ENCODE measurements at places on chromosomes 6 and 20.

GRCh38 chr6:39425346-39426072 lies 103.0 kb upstream of the KCNK16 start:
- no peak for DNase-seq

DNA sequence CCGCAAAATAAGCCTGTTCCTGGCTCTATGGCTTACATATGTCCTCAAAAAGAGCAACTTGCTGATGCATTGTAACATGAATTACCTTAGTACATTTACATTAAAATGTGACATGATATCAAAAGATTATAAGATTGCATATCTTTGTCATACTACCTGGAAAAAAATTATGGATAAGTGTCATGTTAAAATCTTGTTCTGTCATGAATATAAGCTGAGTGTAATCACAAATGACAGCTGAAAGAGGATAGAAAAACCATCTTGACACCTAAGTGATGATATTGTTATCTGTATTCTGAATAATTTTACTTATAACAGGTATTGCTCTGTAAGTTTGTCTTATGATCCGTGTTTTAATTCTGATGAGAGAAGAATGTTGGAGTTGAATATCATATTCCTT lies 503.0 kb upstream of the RNF217 start:
- DNase-seq = no peak

DNA sequence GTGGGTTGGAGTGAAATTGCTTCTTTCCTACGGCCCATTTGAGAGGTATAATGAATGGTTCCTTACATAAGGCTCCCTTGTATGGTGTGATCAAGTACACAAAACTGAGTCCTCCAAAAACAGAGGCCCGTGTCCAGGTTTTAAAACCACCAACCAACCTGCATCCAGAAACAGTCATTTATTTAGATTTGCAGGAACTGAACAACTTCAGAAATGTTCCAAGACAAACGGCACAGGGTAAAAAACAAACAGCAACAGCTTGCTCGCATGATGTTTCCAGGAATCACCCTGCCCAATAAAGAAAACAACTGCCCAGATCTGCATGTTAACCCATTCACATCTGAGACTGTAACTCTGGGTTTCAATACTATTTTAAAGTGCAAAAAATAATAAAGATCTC lies 40.2 kb upstream of the TRAM2 start:
- no peak for DNase-seq

DNA sequence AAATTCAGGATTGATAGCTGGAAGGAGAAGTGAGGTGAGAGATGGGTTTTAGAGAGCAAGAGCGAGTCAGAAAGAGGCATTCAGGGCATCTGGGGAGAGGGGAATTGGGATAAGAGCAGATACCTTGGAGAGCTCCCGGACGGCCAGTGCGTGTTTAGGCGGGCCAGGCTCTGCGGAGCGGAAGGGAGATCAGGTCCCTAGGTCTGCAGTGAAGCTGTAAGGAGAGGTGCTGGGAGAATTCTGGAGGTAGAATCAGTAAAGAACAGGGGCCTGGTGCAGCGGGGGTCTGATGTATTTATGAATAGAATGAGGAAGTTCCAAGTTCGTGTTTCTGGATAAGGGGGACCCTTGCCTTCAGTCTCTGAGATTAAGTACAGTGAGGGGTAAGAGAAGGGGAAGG lies 47.4 kb upstream of the FAM83D start:
- peak; percentile 20 for DNase-seq

- DNase-seq = no peak
These were observed 449.7 kb downstream of the CDC5L start for GRCh38 chr6:44837255-44837654.

GRCh38 chr20:3712279-3712873 lies at the start of gene SIGLEC1:
Gene SIGLEC1 (minus strand): TSS chr20:3712600. CDS start chr20:3707128, 5,472 bp downstream.
- DNase-seq = no peak

DNA sequence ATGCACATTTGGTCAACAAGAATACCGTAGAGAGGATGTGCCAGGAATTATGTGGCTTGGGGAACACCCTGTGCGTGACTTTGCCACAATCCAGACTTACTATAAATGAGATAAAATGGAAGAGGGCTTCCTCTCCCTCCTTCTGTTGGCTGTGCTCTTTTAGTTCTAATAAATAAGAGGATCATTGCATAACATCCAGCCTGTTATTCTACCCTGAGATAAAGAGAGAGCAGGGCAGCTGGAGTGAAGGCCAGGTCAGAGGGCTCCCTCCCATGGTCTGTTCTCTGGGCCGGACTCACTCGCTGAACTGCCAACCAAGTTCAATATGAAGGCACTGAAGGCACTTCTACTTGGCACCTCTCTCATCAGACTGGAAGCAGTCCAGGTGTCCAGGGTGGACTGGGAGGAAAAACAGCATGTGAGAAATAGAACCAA lies 91.7 kb downstream of the MTFR2 start:
- no peak for DNase-seq

All from astrocyte of the cerebellum (primary cell).